ENCODE measurements at places on chromosomes 6 and 20. TPM values are rescaled to one million over a fixed set of nuclear protein-coding genes. Genes with fewer than 3 reads are reported as not detected.

The C20orf96 gene
- total RNA-seq = 0.93 TPM

The CTAGE9 gene
- total RNA-seq = not detected

The GTSF1L gene
- total RNA-seq = not detected

The MTO1 gene
- 23.7 TPM for total RNA-seq

The GPR6 gene
- not detected for total RNA-seq

The NKAPL gene
- 2.3 TPM for total RNA-seq

The IYD gene
- total RNA-seq = not detected

The DACT2 gene
- total RNA-seq = 31.7 TPM

The KIF6 gene
- not detected for total RNA-seq

The BTN1A1 gene
- total RNA-seq = not detected

The HSPA1L gene
- total RNA-seq = 0.12 TPM

The SNTA1 gene
- 60.7 TPM for total RNA-seq

The SPTLC3 gene
- total RNA-seq = 5.0 TPM

The DNMT3B gene
- total RNA-seq = 1.2 TPM

The CST7 gene
- total RNA-seq = not detected

The TOMM34 gene
- 18.3 TPM for total RNA-seq

The VSX1 gene
- total RNA-seq = not detected

The RXRB gene
- total RNA-seq = 20.3 TPM

The SRMS gene
- total RNA-seq = not detected

The DDO gene
- total RNA-seq = 1.3 TPM

The CFAP206 gene
- not detected for total RNA-seq

The GSTA3 gene
- total RNA-seq = not detected

The OOEP gene
- 0.23 TPM for total RNA-seq

The SLC13A3 gene
- 1.5 TPM for total RNA-seq

The OXT gene
- total RNA-seq = not detected

The TFAP2D gene
- not detected for total RNA-seq

The BPIFA1 gene
- not detected for total RNA-seq

The SPATS1 gene
- not detected for total RNA-seq

The ADGB gene
- not detected for total RNA-seq

The HLA-DMA gene
- total RNA-seq = 4.3 TPM

The HLA-DOB gene
- 2.2 TPM for total RNA-seq

The FOXS1 gene
- total RNA-seq = 1.1 TPM

The MUC22 gene
- total RNA-seq = not detected

The UNC5CL gene
- total RNA-seq = 0.12 TPM

The CCDC28A gene
- total RNA-seq = 8.6 TPM

The CRIP3 gene
- total RNA-seq = 0.47 TPM

The CALHM6 gene
- 0.68 TPM for total RNA-seq

The MTFR2 gene
- total RNA-seq = 0.17 TPM

The PRSS35 gene
- 2.4 TPM for total RNA-seq

The TMC2 gene
- total RNA-seq = not detected

The ACTL10 gene
- total RNA-seq = 1.4 TPM

The PLTP gene
- 217 TPM for total RNA-seq

The L3MBTL1 gene
- total RNA-seq = 2.4 TPM

The TTK gene
- total RNA-seq = 0.70 TPM

The ELOVL4 gene
- 7.7 TPM for total RNA-seq

The BACH2 gene
- total RNA-seq = 1.0 TPM

The SLC24A3 gene
- 1.5 TPM for total RNA-seq

The PLA2G7 gene
- total RNA-seq = not detected

The TRIM10 gene
- not detected for total RNA-seq

The PROKR2 gene
- total RNA-seq = not detected

The LIN28B gene
- total RNA-seq = not detected

The SPO11 gene
- total RNA-seq = not detected

The RPRD1B gene
- 17.4 TPM for total RNA-seq
